ENCODE measurements at places on chromosomes 1 and 21. TPM values are rescaled to one million over a fixed set of nuclear protein-coding genes. Genes with fewer than 3 reads are reported as not detected.

Gene STUM
- total RNA-seq, result not detected

Gene COL6A2
- 17.7 TPM for total RNA-seq

Gene RIMS3
- total RNA-seq, result 0.46 TPM

Gene KLHDC9
- 1.9 TPM for total RNA-seq

Gene LRRC53
- total RNA-seq, result not detected

Gene THEM4
- 14.6 TPM for total RNA-seq

Gene DCST1
- not detected for total RNA-seq

Gene ATPAF1
- total RNA-seq, result 33.4 TPM

Gene PALMD
- 0.43 TPM for total RNA-seq

Gene RC3H1
- total RNA-seq, result 6.4 TPM

Gene VHLL
- total RNA-seq, result not detected

Gene HSPG2
- total RNA-seq, result 63.0 TPM

Gene OR10Z1
- not detected for total RNA-seq

Gene AMY1A
- not detected for total RNA-seq

Gene VPS45
- 16.9 TPM for total RNA-seq

Gene RHOU
- 6.7 TPM for total RNA-seq

Data from A549 treated with RU486 at 1 μM for 4 hours (cell line).